ENCODE measurements at places on chromosomes 13 and 19. TPM values are rescaled to one million over a fixed set of nuclear protein-coding genes. Genes with fewer than 3 reads are reported as not detected.

GRCh38 chr13:41985788-41986508 lies 25.0 kb upstream of the VWA8 start:
- DNase-seq: no peak

PEAK3 gene
- total RNA-seq: 0.25 TPM

ZNF211 gene
- 17.9 TPM for total RNA-seq

DNA sequence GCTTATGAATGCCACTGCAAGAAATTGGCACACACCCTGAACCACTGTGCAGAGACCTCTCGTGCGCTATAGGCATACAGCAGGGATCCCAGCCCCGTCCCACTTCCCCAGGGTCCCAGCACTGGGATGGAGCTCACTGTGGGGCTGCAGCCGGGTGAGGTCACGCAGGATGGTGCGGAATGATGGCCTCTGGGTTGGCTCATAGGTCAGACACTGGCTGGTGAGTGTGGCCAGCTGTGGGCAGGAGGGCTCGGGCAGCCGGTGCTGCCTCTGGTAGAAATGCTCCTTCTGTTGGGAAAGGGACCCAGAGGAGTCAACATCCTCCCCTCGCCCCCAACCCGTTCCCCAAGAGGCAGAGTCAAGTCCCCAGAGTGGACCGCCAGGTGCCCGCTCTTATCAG lies 17.0 kb upstream of the ICAM3 start:
- DNase-seq: no peak

DNA sequence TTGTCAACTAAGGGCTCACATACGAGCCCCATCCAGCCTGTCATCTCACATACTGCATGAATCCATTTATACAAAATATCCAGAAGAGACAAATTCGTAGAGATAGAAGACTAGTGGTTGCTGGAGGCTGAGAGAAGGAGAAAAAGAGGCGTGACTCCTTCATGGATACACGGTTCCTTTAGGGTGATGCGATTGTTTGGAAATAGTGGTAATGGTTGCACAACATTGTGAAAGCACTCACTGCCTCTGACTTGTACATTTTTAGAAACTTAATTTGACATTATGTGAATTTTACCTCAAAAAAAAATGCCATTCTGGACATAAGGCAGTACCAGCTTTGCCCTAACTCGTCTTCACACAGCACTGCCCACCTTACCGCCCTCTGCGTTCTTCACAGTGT lies 27.3 kb downstream of the IGFL1 start:
- no peak for DNase-seq

NEK5 gene
- not detected for total RNA-seq

- DNase-seq: no peak
These were observed 19.9 kb downstream of the STARD13 start for GRCh38 chr13:33265607-33266006.

GRCh38 chr13:44692173-44692713 lies 116.1 kb upstream of the TSC22D1 start:
- DNase-seq: no peak

DNA sequence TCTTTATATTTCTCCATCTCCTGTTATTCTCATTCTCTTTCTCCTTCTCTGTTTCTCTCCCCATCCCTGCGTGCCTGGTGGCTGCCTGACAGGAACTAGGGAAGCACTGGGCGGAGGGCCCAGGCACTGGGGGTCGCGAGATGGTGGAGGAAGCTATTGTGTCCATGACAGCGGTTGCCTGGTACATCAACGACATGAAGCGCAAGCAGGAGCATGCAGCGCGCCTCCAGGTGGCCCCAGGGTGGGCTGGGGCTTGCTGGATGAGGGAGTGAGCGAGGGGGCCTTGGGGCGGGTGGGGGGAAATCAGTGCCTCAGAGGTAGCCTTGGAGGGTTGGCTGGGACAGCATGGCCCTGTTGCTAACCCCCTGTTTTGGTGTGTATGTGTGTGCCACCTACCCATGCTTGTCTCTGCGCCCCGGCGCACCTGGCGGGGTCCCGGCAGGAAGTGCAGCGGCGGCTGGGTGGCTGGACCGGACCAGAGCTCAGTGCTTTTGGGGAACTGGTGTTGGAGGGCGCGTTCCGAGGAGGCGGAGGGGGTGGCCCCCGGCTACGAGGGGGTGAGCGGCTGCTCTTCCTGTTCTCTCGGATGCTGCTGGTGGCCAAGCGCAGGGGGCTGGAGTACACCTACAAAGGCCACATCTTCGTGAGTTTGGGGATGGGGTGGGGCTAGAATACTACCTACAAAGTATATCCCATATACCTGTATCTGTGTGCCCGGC lies 5.2 kb downstream of the PLEKHG2 start:
- DNase-seq: no peak

SIGLEC8 gene
- total RNA-seq: not detected

LILRB2 gene
- not detected for total RNA-seq

ZNF578 gene
- 1.9 TPM for total RNA-seq

GRCh38 chr19:50607388-50607787 lies 32.3 kb downstream of the SYT3 start:
- DNase-seq: no peak

GRCh38 chr19:36773223-36773579 lies 594 bp upstream of the ZNF850 start:
- no peak for DNase-seq

DNA sequence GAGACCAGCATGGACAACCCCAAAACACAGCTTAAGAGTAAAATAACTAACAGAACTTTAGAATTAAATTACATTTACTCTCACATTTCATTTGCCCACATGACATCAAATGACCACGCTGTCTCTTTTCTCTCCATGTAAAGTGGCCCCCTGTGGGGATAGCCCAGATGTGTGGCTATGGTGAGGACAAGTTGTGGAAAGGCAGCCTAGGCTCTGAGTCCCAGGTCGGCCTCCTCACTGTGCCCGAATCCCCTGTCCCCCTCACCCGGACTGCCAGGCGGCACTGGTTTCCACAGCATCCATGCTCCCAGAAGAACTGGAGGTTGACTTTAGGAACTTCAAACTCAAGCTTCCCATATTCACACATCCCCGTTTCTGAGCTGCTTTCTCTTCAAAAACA lies 111.8 kb upstream of the UQCRFS1 start:
- DNase-seq: no peak

- DNase-seq: no peak
These were observed 799.7 kb downstream of the DACH1 start for GRCh38 chr13:71067165-71067815.

KCNN1 gene
- not detected for total RNA-seq

DNA sequence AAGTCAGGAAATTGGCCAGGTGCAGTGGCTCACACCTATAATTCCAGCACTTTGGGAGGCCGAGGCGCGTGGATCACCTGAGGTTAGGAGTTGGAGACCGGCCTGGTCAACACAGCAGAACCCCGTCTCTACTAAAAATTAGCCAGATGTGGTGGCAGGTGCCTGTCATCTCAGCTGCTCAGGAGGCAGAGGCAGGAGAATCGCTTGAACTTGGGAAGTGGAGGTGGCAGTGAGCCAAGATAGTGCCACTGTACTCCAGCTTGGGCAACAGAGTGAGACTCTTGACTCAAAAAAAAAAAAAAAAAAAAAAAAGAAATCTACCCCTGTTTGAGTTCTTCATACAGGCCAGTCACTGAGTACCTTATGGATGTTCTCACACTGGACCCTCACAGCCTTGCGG lies 42.0 kb downstream of the SLC15A1 start:
- DNase-seq: no peak

GRCh38 chr13:47853236-47853635 lies 147.8 kb downstream of the SUCLA2 start:
- no peak for DNase-seq

SEMA6B gene
- not detected for total RNA-seq

GRCh38 chr19:4830768-4831265 lies 695 bp downstream of the TICAM1 start:
- DNase-seq: no peak

DNA sequence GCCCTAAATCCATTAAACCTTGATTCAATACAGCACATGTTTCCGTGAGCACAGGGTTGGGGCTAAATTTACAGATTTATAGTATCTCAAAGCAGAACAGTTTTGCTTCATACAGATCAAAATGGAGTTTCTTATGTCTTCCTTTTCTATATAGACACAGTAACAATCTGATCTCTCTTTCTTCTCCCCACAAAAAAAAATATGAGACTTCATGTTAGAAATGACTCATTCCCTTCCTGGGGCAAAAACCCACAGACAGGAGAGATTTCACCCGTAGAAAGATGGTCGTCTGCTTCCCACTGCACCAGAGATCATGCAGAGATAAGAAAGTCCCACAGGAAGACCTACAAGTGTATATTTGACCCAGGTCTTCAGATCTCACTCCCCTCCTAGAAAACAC lies 7.7 kb upstream of the ZNF611 start:
- DNase-seq: no peak

ZNF45 gene
- total RNA-seq: 17.1 TPM

DNA sequence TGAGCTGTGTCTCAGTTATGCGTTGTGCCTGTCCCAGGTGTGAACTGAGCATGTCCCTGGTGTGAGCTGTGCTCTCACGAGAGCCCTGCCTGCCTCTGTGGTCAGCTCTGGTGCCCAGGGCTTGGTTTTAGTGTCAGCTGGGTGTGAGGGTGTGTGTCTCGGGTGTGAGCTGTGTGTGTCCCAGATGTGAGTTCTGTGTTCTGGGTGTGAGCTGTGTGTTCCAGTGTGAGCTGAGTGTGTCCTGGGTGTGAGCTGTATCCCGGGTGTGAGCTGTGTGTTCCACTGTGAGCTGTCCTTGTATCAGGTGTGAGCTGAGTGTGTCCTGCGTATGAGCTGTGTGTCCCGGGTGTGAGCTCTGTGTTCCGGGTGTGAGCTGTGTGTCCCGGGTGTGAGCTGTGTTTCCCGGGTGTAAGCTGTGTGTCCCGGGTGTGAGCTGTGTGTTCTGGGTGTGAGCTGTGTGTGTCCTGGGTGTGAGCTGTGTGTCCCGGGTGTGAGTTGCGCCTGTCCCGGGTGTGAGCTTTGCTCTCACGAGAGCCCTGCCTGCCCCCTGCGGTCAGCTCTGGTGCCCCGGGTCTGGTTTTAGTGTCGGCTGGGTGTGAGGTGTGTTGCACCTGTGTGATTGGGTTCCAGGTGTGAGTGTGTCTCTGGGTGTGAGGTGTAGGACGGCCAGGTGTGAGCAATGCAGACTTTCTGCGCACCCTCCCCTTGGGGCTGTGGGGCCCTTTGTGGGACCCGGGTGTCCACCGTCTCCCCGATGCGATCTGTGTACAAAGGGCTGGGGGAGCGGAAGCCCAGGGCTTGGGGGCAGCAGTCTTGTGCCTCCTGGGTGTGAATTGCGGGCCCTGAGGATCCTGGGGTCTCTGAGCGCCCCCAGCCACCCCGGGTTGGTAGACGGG lies 7.1 kb upstream of the PEAK3 start:
- no peak for DNase-seq

ZSCAN22 gene
- total RNA-seq: 5.0 TPM

DNA sequence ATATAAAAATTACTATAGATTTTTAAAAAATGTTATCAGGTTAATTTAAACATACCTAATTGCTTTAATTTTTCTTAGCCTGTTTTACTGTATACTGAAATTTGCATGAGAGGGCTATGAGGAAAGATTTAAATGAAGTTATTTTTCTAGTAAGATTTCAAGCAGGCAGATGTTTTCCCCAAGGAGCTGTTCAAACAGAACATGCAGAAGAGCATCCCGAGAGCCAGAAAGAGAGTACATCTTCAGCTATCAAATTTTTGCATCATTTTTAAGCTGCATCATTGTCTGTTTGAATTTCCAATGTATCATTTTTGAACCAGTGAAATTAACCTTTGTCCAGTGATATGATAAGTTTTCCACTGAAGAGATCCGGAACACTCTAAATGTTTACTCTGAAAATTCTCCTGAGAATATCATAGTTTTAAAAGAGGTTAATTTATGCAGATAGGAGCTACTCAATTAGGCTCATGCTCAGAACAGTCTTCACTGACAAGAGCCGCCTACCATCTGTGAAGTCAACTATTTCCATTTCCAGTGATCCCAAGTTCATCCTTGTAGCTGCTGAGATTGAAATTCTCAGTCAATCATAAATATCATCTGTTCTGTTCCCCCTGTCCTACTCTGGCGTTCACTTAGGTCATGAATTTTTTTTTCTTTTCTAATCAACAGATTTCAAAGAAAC lies 467.7 kb upstream of the NBEA start:
- DNase-seq: no peak

- no peak for DNase-seq
These were observed 721 bp downstream of the MED25 start for GRCh38 chr19:49818649-49819370.

- DNase-seq: no peak
These were observed 6.2 kb downstream of the ERVK3-1 start for GRCh38 chr19:58311345-58311865.

DNA sequence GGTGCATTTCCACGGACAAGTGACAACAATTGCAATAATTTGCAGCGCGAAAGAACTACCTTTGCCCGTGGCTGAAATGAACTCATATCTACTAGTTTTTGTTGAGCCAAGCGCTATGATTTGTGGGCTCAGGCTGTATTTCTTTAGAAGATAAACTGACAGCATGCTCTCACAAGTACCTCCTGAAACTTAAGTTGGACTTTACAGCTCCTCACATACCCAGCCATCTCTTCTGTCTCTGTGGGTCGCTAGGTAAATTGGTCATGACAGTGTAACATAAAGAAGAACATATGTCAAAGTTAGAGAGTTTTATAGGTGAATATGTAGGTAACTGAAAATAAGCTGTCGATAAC lies 839 bp downstream of the COG6 start:
- DNase-seq: no peak

GIPC3 gene
- total RNA-seq: 0.57 TPM

ZNF850 gene
- total RNA-seq: 7.4 TPM

- DNase-seq: no peak
These were observed 97.7 kb downstream of the ING1 start for GRCh38 chr13:110811008-110811720.

GRCh38 chr13:36192166-36192565 lies 22.2 kb downstream of the SOHLH2 start:
- no peak for DNase-seq

PNMA8C gene
- not detected for total RNA-seq

DNA sequence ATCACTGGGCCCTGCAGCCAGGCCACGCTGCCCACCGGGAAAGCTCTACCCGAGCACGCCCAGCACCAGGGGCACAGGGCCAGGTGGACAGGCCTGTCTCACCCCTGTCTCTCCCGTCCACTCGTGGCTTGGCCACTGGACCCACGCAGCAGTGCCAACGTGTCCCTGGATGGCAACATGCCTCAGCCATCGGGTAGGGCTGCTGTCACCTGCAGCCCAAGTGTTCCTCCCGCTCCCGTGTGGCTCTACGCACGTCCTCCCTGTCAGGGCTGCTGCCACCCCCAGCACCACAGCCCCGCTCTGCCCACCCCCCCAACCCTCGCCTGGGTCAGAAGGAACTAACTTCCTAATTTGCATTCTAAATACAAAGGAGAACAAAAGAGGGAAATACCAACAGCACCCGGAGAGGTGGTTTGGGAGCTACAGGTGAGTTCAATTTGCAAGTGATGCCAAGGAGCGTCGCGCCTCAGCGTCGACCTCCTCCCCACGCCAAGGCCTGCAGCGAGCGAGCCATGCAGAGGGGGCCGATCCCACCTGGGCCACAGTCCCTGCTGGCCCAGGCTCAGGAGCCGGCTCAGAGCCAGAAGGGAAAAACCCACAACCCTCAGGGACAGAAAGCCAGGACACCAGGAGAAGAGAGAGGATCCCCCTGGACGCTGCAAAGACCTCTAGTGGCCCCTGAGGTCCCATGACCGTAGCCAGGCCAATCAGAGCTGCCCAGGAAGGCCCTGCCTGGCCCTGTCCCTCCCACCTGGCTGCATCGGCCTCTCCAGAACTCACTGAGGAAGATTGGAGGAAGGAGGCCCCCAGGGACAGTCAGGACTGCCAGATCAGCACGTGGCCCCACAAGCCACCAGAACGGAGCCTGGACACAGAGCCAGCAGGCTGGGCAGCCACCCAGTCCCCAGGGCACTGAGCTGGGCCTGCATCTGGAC lies 128.4 kb upstream of the SPACA7 start:
- no peak for DNase-seq

ZNF726 gene
- 17.5 TPM for total RNA-seq

- DNase-seq: peak; percentile 26
These were observed 957 bp upstream of the CCDC194 start for GRCh38 chr19:17394891-17395415.

Measured in activated CD4-positive, alpha-beta T cell treated with anti-CD3 and anti-CD28 coated beads, Interleukin-2, amount 10 ng/mL, durations not matched to agents 7 days and 5 days (primary cell).